Activated naive CD4-positive, alpha-beta T cell treated with anti-CD3 and anti-CD28 coated beads, Interleukin-2, amount 50 U/mL, for 72 hours (primary cell): ENCODE measurements at places on chromosomes 7 and 10. TPM values are rescaled to one million over a fixed set of nuclear protein-coding genes. Genes with fewer than 3 reads are reported as not detected.

The GIMAP4 gene
- total RNA-seq: 336 TPM

The EDRF1 gene
- total RNA-seq: 33.9 TPM

The ATG9B gene
- 1.1 TPM for total RNA-seq

GRCh38 chr10:96685306-96685705 lies 35.0 kb downstream of the PIK3AP1 start:
- DNase-seq: no peak

DNA sequence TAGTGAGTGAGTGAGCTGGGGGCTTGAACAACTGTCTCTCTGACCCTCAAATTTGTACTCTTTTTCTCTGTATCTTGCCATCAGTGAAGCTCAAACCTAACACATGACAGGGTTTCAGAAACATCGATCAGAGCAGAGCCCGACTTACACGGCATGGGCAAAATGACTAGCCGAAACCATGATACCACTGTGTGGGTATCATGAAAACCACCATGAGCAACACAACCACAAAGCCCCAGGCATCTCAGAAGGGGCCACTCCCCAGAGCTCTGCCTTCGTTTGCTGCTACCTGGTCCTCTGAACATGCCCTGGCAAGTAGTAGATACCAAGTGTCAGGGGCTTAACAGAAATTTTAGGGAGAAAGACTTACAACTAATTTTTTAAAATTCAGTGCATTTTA lies 308.5 kb downstream of the WDR11 start:
- no peak for DNase-seq

DNA sequence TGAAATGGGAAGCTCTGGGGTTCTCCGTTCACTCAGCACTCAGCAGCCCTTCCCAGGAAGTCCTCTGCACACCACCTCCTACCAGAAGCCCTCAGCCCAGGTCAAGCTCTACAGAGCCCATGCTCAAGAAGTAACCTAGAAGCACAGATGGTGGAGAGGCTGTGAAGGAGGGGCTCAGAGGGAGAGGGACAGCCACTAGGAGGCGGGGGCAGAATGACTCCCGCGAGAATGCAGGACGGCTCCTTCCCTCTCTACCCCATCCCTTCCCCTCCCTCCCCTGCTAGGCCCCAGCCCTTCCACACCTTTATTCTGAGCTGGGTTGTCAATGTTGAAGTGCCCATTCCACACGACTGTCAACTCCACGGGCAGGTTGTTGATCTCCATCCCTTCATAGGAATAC lies 373.2 kb downstream of the PLXNA4 start:
- DNase-seq: no peak

DNA sequence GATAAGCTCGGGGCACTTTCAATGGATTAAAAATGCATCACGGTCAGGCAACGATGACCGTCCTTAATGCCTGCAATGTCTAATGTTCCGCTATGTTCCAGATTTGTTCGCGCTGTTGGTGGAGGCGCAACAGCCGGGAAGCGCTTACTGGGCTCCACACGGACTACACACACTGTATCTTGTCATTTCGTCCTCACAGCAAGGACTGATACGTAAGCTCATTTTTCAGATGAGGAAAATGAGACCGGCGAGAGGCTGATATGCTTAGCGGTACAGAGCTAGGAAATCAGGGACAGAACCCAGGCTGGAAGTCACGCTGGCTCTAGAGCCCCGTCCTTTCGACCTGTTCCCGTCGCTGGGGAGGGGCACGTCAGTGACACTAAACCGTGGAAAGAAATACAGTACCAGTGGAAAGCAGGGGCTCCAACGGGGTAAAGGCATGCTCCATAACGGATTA lies 670 bp downstream of the TPK1 start:
- DNase-seq: no peak

GRCh38 chr7:26397796-26398426 lies 106.2 kb downstream of the SNX10 start:
- DNase-seq: no peak

DNA sequence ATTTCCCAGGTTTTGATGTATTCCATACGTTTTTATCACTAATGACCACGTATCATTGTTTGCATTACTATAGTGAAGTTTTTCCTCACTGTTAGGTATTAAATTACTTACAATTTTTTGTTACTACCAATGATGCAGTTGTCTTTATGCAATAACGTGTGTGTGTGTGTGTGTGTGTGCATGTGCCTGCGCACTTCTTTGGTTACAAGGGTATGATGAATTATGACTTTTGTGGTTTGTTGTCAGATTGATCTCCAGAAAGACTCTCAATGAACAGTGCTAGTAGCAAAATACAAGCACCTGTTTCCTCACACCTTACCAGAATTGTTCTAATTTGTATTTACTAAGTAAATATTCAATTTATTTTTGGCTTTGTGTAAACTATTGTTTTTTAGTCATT lies 51.5 kb downstream of the MCMBP start:
- no peak for DNase-seq

- DNase-seq: no peak
These were observed 14.1 kb upstream of the NOC3L start for GRCh38 chr10:94376865-94377264.

DNA sequence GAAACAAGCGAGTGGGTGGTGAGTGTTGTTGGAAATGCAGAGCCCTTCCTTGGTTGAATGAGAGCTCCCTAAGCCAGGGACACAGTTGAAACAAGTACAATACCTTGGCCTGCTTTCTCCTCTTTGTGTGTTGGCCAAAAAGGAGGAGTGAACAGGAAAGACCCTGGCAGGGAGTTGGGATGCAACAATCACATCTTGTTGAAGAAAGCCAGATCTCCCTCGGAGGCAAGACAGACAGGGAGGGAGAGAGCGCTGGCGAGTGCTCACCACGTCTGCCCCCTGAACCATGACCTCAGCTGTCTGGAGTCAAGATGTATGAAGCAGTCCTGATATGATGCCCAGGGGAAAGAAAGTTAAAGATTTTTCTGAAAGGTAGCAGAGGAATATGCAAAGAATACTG lies 66.8 kb downstream of the ADAM12 start:
- no peak for DNase-seq
